ENCODE measurements at places on chromosomes 11 and 22.

- no peak for DNase-seq
Observed at GRCh38 chr22:41939981-41940831, 6.7 kb downstream of the CENPM start.

DNA sequence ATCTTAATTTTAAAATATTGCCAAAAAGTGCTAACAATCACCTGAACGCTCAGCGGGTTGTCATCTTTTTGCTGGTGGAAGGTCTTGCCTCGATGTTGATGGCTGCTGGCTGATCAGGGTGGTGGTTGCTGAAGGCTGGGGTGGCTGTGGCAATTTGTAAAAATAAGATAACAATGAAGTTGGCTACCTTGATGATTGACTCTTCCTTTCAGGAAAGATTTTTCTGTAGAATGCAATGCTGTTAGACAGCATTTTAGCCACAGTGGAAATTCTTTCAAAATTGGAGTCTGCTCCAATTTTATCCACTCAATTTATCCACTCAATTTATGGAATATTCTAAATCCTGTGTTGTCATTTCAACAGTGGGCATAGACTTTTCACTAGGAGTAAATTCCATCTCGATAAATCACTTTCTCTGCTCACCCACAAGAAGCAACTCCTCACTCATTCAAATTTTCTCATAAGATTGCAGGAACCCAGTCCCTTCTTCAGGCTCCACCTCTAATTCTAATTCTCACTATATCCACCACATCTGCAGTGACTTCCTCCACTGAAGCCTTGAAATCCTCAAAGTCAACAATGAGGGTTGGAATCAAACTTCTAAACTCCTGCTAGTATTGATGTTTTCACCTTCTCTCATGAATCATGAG, 78.8 kb downstream of the LINC01488 start:
- no peak for DNase-seq

GRCh38 chr22:49999063-49999945, 13.3 kb downstream of the IL17REL start:
- no peak for DNase-seq

DNA sequence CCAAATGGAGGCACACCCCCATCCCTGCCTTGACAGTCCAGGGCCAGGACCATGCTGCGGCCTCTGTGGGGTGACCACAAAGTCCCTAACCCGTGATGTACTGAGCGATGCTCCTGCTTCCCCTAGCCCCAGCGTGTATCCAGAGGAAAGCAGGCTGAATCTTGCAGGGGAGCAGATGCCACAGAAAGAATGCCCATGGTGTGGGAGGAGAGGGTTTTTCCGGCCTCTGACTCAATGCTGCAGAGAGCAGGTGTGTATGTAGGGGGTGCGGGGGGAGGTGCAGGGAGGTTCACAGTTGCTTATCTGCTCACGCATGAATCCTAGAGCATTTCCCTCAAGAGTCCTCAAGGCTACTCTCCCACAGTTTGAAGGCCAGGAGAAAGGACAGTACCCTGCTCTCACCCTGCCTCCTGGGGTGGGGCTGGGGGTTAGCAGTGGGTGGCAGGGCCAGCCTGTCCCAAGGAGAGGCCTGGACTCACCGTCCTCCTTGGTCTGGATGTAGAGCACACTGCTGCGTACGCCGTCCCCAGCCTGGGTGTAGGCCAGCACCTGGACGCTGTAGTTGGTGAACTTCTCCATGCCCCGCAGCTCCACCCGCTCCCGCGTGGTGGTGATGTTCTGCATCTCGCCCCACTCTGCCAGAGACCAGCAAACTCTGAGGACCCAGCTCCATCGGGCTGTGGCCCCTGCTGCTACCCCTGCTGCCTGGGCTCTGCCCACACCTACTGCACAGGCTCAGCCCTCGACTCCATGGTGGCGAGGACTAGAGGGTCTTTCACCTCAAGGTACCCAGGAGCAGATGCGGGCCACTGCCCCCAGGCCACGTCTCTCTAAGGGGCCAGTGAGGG, 130.8 kb downstream of the CEP164 start:
- no peak for DNase-seq

- no peak for DNase-seq
Observed at GRCh38 chr11:31509051-31509428, 382 bp downstream of the IMMP1L start.

DNA sequence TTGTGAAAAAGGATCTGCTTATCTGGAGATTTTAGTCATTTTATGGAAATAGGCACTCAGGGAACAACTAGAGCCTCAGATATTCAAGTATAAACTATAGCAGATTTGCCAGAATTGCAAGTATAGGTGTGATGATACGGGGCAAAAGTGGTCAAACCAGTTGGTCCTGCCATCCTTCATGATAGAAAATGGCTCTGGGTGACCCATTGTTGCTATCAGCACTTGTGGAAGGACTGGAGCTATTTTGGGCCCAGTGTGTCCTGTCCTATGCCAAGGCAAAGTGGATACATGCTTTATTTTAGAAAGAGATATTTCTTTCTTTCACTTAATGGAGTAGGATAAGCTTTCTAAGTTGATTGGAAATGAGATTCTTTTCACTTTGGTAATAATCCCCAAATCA, 85.2 kb downstream of the PPP6R3 start:
- no peak for DNase-seq

- DNase-seq: no peak
Observed at GRCh38 chr11:62976109-62976508, 8.7 kb downstream of the SLC22A6 start.

- DNase-seq: no peak
Observed at GRCh38 chr11:119795690-119796089, 66.7 kb upstream of the NECTIN1 start.

DNA sequence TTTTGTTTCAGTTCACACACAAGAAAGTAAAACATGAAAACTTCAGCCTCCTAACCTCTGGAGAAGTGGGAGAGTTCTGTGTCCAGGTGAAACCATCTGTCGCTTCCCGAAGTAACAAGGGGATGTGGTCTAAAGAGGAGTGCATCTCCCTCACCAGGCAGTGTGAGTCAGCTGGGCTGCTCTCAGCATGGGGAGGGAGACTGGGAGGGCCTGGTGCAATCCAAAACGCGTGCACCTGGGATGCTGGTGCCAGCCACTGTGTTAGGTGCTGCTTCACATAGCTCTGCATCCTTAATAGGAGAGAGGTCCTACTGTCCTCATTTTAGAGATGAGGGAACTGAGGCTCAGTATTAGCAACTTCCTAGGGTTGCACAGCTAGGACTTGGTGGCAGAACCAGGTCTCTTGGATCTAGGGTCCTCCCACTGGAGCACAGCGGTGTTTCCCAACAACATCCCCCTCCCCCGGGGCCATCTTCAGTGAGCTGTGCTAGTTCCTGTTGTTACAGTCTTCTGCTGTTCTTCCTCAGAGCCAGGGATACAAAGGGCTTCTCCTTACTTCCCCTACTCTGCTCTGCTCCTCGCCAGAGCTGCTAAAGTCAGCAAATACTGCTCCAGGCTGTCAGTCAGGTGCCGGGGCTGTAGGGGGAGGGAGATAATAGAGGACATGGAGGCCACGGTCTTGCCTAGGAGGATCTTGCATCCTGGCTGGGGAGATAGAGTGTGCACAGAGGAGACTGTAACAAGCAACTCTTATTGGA, 8.0 kb downstream of the IL10RA start:
- DNase-seq: no peak

GRCh38 chr11:68026391-68027105, 3.9 kb upstream of the NDUFS8 start:
- DNase-seq: no peak

DNA sequence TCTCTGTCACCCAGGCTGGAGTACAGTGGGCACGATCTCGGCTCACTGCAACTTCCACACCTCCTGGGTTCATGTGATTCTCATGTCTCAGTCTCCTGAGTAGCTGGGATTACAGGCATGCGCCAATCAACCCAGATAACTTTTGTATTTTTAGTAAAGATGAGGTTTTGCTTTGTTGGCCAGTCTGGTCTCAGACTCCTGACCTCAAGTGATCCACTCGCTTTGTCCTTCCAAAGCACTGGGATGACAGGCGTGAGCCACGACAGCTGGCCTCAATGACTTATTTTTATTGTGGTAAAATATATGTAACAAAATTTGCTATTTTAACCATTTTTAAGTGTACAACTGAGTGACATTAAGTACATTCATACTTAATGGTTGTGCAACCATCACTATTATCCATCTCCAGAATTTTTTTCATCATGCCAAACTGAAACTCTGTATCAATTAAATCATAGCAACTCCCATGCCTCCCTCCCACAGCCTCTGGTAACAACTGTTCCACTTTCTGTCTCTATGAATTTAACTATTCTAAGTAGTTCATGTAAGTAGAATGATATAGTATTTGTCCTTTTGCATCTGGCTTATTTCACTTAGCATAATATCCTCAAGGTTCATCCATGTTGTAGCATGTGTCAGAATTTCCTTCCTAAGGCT, 50.7 kb upstream of the CWF19L2 start:
- DNase-seq: no peak

DNA sequence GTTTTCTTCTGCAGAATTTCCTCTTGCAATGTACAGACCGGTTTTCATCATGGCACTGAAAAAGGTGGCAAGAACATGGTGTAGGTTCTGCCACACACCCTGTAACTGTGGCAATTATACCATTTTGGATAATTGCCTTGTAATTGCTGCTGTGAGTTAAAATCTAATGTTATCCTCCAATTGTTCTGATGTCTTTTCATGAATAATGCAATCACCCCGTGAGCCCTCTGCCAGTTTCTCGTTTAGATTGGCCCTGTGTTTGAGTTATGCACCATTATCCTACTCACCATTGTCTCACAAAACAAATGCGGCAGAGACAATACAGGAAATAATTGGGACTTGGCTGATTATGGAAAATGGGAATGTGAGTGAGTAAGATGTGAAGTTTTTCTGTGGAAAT, 61.8 kb upstream of the MTNR1B start:
- no peak for DNase-seq

GRCh38 chr22:19896665-19897355, 42.1 kb upstream of the GNB1L start:
- no peak for DNase-seq

GRCh38 chr22:47260551-47260950, 498.1 kb downstream of the TBC1D22A start:
- no peak for DNase-seq

DNA sequence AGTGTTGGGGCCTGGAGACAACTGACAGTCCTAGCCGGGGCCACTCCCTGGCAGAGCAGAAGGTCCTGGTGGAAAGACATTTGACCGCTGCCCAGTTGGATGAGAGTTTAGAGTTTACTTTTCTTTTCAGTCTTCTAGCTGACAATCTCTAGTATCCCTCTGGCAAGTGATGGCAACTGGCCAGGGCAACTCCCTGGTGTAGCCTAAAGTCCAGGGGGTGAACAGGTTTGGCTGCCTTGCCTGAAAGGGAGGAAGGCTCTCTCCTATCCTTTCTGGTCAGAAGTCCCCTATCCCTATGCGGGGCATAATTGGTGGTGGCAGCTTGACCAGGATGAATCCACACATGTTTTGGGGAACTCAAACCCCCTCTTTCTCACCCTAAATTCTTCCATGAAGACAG, 16.8 kb upstream of the MSANTD2 start:
- DNase-seq: no peak

GRCh38 chr11:120404495-120404894, 68.3 kb downstream of the ARHGEF12 start:
- DNase-seq: no peak

DNA sequence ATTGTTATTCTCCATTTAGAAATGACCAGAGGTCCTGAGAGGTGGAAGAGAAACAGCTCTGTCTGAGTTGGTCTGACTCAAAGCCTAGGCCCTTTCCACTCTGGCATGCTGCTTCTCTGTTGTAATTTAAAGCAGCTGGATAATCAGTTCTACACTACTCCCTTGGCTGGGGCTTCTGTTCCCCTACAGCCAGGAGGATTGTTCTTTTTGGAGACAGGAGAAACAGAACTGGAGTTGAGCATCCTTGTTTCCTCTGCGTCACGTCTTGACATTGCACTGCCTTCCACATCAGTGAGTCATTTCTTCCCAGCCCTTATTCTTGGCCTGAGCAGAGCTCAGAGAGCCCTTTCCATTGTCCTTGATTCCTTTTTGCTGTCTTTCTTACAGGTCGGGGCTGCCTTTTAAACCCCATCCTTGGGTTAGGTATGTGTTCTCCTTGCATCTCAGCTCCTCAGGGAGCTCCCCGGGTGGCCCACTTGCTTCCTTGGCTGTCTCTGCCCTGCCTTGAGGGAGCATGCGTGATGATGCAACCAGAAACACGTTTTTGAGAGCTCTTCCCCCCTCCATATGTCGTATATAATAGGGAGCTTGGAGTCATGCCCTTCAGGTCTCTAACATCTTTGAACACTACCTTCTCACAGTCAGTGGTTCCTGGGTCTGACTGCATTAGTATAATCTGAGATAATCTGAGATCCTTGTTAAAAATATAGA, 35.7 kb downstream of the CYB5R2 start:
- peak; percentile 23 for DNase-seq

- no peak for DNase-seq
Observed at GRCh38 chr22:40058265-40058664, 63.5 kb downstream of the FAM83F start.

DNA sequence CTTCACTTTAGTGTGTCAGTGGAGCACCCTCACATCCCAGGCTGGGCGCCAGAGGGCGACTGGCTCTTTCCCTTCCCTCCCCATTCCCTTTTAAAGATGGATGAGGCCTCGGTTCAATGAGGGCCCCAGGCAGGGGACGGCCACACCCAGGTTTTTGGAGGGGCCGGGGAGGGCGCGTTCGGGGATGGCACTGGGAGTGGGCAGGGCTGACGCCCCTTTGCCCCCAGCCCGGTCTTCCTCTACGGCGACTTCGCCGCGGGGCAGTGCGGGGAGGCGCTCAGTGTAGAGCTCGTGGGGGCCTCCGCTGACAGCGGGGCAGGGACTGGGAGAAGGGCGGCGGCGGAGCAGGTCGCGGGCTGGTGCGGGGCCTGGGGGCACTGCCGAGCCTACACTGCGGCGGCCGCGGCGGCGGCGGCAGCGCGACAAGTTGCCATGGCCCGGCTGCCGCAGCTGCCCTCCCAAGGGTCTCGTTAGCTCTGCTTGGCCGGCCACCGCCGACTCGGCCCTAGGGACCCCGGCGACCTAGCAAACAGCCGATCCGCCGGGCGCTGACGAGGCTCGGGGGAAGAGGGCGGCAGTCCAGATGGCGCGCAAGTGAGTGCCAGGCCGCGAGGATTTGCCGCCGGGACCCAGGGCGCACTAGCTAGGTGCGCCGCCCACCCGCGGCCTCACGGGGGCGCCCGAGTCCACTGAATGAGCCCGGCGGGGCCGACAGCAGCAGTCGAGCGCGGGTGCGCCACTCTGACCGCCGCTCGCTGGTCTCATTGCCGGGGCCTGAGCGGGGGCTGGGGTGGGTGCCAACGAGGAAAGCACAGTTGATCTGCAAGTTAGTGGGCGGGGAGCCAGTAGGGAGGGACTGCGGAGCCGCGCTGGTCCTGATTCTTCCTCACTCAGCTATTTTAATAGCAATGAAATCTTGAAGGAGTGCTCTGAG, 92.7 kb downstream of the RRM1 start:
- peak; percentile 74 for DNase-seq
